ENCODE measurements at places on chromosomes 7 and 10.
A peak's percentile ranks its signal among the peaks of the same experiment; 100 is the strongest.

DNA sequence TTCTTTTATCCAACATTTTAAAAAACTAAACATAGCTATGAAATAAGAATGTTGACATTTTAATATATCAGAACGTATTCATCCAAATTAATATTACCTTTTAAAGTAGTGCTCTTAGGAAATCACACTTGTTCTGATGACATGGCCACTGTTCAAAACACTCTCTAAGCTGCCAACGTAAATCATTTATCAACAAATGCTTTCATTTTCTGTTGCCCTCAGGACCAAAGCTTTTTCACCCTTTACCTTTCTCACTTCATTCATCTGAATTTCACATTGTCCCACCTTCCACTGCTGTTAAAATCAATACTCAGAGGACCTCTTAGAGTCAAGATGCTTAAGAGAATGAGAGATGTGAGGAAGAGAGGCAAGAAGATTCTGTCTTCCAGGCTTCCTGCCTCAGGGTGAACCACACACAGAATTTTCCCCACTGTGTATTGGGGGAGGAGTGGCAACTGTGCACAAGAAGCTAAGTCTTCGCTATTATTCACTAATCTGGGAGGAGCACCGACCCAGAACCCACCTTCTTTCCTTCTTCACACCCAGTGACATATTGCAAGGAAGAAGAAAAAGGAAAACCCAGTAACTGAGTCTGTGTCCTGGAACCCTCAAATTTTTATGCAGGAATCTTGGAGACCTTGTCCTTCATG is 21.0 kb downstream of the HIBADH start:
- DNase-seq = no peak

DNA sequence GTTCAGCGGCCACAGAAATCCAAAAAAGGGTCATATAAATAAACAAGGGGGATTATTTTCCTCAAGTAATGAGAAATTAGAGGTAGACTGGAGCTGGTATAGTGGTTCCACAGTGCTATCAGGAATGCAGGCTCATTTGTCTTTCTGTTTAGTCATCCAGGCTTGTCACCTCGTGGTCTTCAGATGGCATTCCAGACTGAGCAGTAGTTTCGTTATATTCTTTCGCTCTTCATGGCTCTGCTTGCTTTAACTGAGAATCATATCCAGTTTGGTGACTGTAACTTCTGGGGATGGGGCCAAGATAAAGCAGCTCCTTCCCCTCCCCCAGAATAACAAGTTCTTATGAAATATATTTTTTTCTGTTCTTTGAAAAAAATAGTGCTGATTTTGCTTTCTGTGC is 9.5 kb downstream of the ANKIB1 start:
- no peak for DNase-seq

DNA sequence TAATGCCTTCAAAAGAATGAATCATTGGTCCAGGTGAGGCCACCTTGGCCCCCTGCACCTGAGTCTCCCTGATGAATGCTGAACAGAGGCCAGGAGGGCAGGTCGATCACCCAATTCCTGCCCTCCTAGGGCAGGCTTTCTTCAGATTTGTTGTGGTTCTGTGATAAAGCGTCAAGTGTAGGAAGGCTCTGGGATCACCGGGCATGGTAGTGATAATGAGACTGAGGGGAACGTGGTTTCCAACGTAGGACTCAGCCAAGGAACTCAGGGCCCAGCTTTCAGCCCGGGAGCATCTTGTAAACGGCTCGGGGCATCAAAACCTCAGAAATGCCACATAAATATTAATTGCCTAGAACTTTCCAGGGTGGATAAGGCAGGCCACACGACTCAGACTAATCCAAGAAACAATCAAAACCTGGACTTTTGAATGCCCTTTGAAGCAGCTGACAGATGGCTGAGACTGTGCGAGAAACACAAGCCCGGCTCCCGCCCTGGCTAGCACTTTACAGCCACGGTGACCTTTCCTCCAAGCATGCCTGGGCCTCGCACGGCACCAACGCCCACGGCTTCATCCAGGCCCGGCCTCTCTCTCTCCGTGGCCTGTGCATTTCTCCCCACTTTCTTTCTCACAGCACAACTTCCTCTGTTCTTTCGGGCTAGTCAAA is 239.3 kb upstream of the GRB10 start:
- DNase-seq = no peak

DNA sequence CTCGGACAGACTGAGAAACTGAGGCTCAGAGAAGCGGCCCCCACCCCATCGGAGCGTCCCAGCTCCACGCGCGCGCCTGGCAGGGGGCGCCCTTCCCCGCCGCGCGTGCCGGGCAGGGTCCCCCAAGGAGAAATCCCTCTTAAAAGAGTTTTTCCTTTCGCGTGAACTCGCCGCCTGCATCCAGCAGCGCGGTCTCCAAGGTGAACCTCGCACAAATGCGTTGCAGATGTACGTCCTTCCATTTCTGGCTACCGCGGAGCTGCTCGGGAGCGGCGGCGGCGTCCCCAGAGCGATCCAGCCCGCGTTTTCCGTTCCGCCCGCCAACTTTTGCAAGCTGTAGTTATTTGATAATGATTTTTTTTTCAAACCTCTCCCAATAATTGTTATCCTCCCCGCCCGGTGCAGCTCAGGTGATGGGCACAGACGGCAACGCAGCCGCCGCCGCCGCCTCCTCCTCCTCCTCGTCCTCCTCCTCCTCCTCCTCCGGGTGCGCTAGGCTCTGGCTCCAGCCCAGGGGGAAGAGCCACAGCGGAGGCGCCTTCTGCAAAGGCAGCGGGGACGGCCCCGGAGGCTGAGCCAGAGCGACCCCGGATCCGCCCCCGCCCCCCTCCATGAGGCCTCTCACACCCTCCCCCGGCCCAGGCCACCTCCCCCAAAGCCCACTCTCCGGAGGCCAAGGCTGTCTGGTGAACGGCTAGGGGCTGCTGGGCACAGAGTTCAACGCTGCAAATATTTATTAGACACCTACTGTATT is 74.0 kb upstream of the CUX1 start:
- DNase-seq = peak; percentile 62

DNA sequence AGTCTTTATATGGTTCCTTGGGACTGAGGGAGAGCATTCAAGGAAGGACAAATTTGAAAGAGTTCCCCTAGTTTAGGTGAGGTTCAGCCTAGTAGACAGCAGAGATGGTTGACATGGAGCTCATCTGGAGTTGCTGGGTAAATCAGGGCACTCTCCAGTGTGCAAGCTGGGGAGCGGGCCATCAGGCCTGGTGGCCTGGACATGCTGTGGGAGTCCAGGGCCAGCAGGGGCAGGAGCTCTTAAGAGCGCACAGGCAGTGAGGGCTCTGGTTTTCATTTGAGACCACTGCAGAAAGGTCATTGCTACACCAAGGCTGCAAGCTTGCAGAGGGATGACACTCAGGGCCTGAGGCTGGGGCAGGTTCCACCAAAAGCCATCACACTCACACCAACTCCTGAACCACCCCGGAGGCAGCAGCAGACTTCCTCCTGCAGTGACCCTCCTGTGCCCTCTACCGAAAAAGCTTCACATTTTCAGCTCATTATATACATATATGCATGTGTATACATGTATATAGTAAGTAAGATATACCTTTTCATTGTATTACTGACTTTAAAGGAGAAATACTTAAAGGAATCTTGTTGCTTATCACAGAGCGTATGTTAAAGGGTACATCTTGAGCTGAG is 39.5 kb downstream of the STEAP1B start:
- no peak for DNase-seq

DNA sequence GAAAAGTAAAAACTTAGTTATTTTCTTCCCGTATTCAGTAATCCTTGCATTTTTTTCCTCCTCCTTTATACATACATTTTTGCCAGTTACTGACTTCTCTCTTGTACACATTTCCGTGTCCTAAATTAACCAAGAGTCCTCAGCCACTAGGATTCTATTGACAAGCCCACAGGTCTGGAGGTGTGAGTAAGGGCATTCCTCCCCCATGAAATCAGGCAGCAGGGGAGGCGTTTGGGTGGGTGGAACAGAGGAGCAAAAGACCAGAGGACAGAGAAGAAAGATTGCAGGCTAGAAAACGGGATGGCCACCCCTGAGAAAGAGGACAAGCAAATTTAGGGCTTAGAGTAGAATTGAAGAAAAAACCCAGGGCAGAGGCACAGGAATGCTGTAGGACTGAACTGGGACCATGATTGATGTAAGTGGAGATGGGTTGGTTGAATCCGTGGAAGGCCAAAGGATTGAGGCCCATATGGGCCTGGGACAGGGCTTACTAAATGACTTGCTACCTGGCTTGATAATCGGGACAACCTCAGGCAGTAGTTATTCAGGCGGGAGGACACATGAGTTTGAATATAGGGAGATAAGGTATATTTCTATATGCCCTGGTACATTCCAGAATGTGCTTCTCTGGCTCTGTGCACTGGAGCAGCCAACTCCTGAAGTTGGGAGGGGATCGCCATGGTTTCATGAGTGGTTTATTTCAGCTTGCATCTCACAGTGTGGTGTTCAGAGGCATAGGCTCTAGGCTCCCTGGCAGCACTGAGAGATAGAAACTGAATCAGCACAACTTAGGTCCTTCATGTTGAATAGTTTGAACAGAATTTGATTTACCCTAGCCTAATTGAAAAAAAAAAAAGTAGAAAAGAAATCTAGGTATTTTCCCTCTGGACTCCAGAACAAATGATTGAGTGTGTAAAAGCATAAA is 28.0 kb downstream of the IKZF1 start:
- no peak for DNase-seq

DNA sequence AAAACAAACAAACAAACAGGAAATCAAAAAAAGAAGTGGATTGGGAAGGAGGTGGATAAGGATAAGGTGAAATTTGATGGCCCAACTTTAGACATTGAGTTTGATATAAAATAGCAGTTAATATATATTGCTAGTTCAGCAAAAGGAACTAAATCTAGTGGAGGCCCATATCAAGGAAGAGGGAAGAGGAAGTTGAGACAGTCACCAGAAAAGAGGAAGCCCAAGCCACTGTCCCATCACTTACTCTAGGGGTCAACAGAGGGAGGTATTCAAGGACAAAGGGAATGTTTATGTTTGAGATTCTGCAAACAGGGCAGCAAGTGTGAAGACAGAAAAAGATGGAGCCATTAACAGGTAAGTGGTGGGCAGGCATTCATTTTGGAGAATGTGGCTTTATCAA is 3.7 kb downstream of the LAMTOR4 start:
- DNase-seq = no peak

GRCh38 chr10:61423178-61423577 is 30.0 kb downstream of the TMEM26 start:
- DNase-seq = no peak

- no peak for DNase-seq
Measured at GRCh38 chr7:11298220-11298619, 324.5 kb downstream of the PHF14 start.

- DNase-seq = no peak
Measured at GRCh38 chr10:123557366-123558108, 108.6 kb upstream of the GPR26 start.

GRCh38 chr10:7243873-7244272 is 167.0 kb downstream of the SFMBT2 start:
- DNase-seq = peak; percentile 19

DNA sequence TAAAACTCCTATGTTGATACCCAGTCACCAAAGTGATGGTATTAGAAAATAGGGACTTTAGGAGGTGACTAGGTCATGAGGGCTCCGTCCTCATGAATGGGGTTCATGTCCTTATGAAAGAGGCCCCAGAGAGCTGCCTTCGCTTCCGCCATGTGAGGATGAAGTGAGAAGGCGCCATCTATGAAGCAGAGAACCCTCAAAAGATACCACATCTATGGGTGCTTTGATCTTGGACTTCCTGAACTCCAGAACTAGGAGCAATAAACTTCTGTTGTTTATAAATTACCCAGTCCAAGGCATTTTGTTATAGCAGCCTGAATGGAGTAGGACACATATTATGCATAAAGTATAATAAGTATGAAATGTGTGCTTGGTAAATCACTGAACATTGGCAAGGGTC is 8.1 kb upstream of the PDSS1 start:
- DNase-seq = no peak

- DNase-seq = no peak
Measured at GRCh38 chr10:33390046-33390445, 55.6 kb upstream of the NRP1 start.

DNA sequence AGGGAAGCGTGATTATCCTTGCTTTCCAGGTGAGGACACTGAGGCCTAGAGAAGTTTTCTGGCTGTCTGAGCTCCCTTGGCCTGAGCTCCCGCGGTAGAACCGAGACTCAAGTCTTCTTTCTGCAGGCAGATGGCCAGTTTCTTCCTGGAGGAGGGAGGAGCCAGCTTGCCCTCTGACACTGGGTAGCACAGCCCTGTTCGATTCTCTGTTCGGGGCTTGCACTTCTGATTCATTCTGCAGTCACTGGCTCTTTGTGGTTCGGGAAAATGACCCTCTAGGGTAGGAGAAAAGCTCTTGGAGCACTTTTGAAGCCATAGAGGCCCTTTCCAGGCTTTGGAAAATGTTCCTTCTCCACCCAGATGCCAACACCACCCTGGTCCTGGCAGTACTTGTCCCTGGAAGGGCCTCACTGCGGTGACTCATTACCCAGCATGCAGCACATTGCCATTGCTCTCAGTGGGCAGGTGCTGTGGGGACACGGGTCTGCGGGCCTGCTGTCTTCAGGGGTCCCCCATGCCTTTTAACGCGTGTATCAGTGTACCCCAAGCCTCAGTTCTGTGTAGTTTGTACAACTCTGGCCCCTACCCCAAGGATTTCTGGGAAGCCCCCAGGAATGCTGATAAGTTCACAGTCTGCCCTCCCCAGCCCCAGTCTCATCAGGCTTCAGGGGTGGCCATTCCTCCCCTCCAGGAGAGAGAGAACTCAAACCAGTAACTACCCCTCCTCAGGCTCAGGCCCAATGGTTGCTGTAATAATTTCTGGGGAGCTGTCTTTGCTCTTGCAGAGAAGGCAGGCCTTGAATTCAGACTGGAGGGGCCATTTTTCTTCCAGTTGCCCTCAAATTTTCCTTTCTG is 11.9 kb downstream of the CHST3 start:
- DNase-seq = no peak

DNA sequence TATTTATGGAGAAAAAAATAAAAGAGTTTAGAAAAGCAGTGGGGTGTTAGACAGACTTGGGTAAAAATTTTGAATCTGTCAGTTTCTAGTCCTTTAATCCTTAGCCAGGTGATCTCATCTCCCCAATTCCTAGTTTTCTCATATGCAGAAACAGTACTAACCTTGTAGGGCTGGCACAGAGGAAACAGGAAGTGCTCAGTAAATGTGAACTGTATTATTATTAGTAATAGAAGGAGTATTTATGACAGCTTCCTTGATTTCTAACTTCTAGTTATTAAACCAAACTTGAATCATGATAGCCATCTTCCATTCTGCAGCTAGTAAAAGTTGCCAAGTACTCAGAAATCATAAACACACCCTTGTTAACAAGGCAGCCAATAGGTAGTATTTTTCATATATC is 12.5 kb downstream of the TBX20 start:
- no peak for DNase-seq

GRCh38 chr10:8554574-8554973 is 500.1 kb downstream of the GATA3 start:
- no peak for DNase-seq

GRCh38 chr10:86373251-86373650 is 6.7 kb upstream of the GRID1 start:
- DNase-seq = no peak

GRCh38 chr7:14851610-14852009 is 50.9 kb downstream of the DGKB start:
- DNase-seq = no peak

GRCh38 chr10:66803174-66803573 is 122.7 kb upstream of the LRRTM3 start:
- DNase-seq = no peak
